Airway epithelial cell (primary cell): ENCODE measurements at places on chromosomes 5 and 9. TPM values are rescaled to one million over a fixed set of nuclear protein-coding genes. Genes with fewer than 3 reads are reported as not detected.

The DDX46 gene
- 25.2 and 27.1 TPM in 2 replicates for total RNA-seq

The TPPP gene
- total RNA-seq: 1.7 and 1.9 TPM in 2 replicates

The SLC34A1 gene
- total RNA-seq: not detected in 2 replicates

The FOXD4L5 gene
- total RNA-seq: not detected in 2 replicates

The PRDM9 gene
- total RNA-seq: not detected in 2 replicates

The PCDHB3 gene
- total RNA-seq: 0.05 TPM in 1 of 2 replicates, not detected in the other

The DNM1 gene
- 0.65 and 1.5 TPM in 2 replicates for total RNA-seq

The NSG2 gene
- not detected in 2 replicates for total RNA-seq

The LCN12 gene
- not detected in 2 replicates for total RNA-seq

The LEAP2 gene
- total RNA-seq: 0.49 TPM in 1 of 2 replicates, not detected in the other

The ZBED3 gene
- total RNA-seq: 0.37 and 0.85 TPM in 2 replicates
